Nucleus accumbens (tissue), 56 donors: ENCODE measurements at places on chromosomes 2 and 18.

DNA sequence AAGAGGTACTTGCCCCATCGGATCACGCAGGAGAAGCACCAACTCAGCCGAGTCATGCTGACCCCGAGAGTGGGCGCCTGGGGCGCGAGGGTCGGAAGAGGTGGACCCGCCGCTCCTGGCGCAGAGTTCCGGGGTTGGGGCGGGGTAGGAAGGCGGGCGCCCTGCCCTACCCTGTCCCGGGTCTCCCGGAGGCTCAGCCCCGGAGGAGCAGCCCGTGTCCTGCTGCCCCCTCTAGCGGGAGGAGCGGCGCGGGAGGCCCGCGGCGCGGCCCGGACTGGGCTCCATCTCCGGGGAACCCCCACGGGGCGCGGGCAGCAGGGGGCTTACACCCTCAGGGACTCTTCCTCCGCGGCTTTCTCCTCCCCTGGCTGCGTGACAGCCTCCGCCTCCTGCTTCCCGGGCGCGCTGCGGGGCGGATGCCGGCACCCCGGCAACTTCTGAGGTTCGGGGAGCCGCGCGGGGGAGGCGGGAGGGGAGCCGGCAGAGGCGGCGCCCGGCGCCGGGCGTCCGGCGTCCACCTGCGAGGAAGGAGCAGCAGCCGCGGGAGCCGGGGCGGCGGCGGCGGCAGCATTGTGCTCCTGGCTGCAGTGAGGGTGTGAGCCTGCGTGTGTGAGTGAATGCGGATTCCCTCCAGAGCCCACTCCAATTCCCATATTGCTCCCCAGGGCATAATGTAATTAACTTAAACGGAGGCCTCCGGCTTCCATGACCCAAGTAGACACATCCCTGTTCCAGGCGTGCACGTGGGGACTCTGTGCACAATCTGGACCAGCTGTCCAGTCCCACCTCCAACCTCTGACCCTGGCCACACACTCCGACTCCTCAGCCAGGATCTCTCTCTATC, 7.6 kb upstream of the TNS1 start:
- DNase-seq, result no peak

DNA sequence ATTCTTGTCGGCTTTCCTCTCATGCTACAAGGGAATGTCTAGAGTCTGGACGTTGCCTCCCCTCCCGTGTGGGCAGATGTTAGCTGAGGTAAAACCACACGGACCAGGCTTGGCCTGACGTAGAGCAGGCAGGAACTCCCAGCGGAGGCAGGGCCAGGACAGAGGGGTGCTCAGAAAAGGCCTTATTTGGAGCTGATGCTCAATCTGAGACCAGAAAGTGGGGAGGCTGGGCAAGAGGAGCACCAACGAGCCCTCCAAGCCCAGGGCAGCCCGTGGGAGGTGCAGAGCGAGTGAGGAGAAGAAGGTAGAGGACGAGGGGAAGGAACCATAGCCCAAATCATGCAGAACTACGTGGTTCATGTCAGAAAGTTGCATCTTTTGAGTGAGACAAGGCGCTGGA, 9.0 kb downstream of the TEX51 start:
- no peak for DNase-seq

DNA sequence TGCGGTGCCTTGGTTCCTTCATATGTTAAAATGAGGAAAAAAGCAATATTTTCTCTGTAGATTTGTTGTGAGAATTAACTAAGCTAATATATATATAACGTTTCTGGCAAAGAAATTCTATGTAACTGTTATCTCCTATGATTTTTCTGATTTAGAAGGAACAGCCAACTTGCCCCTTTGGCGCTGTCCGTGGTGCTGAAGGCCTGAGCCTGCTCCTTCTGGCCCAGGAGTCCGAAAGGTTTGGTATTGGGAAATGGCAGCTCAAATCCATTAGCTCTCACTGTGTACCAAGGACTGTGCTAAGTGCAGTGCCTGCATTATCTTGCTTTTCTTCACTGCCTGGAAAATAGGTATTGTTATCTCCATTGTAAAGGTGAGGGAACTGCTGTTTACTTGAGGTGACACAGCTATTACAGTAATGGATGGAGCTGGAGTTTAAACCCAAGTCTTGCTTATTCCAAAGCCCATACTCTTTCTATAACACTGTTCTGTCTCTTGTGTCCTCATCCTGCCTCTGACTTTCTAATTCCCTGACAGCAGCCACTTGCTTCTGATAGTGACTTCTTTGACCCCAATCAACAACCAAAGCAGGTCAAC, 52.2 kb downstream of the C1QL2 start:
- peak; percentile 14 for DNase-seq

GRCh38 chr2:77831898-77832297, 309.7 kb upstream of the LRRTM4 start:
- no peak for DNase-seq

DNA sequence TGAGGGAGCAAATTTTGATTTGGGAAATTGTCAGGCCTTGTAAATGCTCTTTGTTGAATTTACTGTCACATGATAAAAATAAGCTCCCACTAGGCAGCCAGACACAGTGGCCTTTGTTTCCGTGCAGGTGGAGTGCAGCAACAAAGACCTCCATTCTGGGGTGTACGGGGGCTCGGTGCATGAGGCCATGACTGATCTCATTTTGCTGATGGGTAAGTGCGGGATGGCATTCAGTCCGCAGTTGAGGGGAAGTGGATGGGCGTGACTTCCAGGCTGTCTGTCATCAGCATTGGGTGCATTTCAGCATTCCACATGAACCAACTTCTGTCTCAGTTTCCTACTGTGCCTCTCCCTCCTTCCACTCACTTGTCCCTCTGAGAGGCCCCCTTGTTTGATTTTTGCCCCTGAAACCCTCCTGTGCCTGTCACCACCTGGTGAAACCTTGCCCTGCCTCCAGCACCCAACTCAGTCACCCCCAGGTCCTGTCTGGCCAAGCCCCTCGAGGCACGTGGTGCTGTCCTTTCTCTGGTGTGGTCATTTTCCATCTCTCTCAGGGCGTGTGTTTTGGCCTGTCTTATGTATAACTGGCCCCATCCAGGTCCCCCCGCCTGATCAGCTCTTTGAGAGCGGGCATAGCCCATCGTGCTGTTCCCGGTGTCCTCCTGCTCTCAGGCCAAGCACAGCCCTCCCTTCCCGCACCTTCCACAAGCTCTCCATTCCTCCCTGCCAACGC, 16.3 kb downstream of the CNDP2 start:
- peak; percentile 69 for DNase-seq

DNA sequence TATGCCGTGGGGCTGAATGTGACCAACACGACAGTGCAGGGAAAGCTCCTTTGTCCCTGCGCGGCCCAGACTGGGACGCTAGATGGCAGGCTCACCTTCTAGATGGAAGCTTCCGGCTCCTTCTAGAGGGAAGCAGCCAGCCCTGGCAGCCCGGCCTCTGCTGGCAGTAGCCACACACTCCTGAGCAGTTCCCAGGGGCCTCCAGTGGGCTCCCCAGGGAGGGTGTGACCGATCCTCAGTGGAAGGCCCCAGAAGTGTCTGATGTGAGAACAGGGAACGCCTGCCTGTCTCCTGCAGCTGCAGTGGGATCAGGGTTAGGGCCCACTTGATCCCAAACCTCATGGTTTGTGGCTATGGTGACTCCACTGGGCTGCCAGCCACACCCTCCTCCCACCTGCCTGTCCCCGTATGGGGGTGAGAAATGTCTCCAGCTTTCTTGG, 48.5 kb upstream of the LRPPRC start:
- DNase-seq, result peak; percentile 83

DNA sequence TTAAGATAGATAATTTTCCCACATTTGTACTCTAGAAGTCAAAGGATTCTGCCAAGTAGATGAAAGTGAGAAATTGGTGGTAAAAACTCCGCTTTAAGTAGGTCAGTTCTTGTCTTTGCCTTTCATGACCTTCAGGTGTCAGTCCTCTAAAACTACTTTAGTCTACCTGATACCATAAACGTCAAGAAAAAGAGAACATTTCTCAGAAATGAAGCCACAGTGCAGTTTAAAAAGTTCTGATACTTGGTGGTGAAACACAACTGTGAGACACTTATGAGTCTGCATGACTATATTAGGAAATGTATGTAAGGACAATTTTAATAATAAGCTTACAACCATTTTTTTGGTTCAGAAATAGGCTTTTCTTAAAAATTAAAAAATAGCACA, 583.3 kb downstream of the SATB2 start:
- no peak for DNase-seq

GRCh38 chr2:98127229-98127989, 40.4 kb downstream of the VWA3B start:
- DNase-seq, result no peak

GRCh38 chr2:21411741-21412140, 288.0 kb downstream of the TDRD15 start:
- no peak for DNase-seq

DNA sequence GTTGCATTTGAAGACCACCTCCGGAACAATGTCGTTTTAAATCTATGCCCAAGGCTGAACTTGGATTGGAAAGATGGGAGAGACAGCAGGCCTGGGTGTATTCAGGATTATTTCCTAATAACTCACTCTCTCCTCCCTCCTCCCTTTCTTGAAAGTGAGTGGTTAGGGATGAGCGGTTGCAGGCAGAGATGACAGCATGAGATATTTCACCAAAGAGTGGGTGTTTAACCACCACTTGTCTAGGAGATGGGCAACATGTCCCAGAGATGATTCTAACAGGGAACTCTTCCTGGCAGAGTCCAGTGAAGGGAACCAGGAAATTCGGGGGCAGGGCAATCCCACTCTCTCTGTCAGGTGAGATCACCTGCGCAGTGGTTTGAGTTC, 123.2 kb downstream of the KCTD1 start:
- DNase-seq, result no peak

GRCh38 chr2:145124085-145124484, 604.2 kb upstream of the ZEB2 start:
- DNase-seq, result no peak

GRCh38 chr2:27427863-27428212, 593 bp upstream of the NRBP1 start:
- no peak for DNase-seq
